ENCODE measurements at places on chromosomes 2 and 18.
A peak's percentile ranks its signal among the peaks of the same experiment; 100 is the strongest.

GRCh38 chr18:62521593-62521992 is 1.2 kb upstream of the ZCCHC2 start:
- no peak for DNase-seq

DNA sequence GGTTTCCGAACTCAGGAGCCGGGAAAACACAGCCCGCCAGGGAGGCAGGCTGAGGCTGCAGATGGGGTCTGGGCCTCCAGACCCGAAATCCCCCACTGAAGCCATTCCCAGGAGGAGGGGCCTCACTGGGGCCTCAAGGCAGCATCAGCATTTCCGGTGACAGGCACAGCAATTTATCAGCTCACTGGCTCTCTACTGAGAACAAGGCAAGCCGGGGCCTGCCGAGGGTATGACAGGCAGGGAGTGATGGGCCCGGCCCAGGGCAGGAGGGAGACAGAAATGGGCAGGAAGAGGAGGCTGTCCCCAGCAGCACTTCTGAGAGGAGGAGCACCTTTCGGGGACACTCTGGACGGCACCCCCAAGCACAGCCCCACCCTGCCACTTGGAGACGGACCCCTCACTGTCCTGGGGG is 12.5 kb downstream of the SDC1 start:
- DNase-seq = no peak

- DNase-seq = no peak
Observed at GRCh38 chr2:101617188-101617587, 80.3 kb upstream of the MAP4K4 start.

DNA sequence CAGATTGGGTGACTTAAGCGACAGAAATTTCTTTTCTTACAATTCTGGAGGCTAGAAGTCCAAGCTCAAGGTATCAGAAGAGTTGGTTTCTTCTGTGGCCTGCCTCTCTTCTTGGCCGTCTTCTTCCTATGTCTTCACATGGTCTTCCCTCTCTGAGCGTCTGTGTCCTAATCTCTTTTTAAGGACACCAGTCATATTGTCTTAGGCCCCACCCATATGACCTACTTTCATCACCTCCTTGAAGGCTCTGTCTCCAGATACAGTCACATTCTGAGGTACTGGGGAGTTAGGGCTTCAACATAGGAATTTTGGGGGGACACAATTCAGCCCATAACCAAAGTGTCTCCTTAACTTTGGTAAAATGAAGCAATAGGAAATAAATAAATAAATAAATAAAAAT is 110.9 kb upstream of the EPC2 start:
- no peak for DNase-seq

DNA sequence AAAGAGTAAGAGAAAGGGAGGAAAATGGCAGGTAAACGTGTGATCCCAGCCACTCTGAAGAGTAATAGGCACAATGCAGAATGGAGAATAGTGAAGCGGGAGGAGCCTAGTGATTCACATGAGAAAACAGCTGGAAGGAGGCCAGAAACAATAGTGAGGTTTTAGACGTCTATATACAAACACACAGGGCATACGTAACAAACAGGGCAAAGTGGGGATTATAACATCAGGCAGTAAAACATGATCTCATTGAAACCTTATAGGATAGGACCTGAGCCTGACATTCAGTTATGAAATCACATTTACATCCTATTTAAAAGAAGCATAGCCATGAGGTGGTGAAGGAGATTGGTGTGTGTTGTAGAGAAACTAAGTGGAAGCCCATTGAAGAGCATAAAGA is 33.0 kb upstream of the GATA6 start:
- DNase-seq = no peak

DNA sequence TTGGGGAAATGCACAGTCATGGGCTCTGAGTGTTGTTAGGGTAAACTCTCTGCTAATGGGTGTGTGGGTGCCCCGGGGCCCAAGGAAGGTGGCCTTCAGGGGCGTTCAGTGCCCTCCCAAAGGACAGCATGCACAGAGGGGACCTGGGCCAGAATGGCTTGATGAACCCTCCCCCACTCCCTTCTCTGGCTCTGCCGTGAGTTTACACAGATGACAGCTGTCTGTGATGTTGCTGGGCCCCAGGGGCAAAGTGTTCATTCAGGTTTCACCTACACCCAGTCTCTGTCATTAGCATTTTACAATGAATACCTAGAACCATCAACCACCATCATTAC is 3.2 kb downstream of the NPPC start:
- no peak for DNase-seq

DNA sequence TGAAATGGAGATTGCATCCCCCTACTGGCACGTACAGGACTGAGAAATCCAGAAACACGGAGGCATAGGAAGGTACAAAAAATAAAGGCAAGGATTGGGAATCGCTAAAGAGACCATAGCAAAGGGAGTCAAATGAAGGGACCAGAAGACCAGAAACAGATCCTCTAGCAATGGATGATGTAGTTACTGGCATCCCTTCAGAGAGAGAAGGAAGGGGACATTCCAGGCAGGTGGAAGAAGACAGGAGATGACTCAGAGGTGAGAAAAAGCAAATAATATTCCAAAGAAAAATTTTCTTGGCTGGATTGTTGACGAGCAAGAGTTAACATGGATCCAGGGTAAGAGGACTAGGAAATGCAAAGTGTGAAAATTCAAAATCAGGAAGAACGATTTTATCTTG is 78.4 kb upstream of the FZD7 start:
- no peak for DNase-seq

GRCh38 chr2:128492966-128493811 is 174.5 kb upstream of the HS6ST1 start:
- no peak for DNase-seq

DNA sequence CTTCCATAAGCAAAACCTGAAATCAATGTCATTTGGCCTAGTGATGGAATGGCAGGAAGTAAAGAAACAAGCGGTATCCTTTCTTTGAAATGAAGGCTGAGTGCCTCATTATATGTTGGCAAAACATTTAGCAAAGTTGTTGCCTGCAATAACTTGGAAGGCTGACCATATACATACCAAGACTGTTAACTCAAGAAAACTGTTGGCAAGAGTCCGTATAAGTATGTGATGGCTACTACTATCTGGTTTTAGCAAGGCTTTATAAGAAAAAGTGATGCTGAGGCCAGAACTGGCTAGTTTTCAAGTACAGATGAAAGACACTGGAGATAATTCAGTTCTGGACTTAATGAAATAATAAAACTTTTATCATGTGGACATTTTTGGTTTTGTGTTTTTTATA is 356.2 kb downstream of the ZNF521 start:
- DNase-seq = no peak

- DNase-seq = no peak
Observed at GRCh38 chr2:150644298-150645067, 157.0 kb upstream of the RND3 start.

DNA sequence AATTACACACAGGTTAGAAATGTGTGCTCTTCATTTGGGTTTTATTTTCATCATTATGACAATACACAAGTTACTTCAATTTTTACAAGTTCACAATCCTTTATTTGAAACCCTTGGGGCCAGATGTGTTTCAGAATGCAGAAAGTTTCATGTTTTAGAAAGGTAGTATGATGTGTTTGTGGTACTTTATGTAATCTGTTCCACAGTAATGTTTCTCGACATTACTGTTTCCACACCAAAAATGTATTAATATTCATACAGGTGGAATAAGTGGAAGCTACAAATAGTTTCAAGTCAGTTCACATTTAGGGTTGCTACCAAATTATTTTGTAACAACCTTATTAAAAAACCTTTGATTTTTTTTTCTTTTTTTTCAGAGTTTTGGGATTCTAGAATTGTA is 10.4 kb downstream of the UBE2E3 start:
- no peak for DNase-seq

DNA sequence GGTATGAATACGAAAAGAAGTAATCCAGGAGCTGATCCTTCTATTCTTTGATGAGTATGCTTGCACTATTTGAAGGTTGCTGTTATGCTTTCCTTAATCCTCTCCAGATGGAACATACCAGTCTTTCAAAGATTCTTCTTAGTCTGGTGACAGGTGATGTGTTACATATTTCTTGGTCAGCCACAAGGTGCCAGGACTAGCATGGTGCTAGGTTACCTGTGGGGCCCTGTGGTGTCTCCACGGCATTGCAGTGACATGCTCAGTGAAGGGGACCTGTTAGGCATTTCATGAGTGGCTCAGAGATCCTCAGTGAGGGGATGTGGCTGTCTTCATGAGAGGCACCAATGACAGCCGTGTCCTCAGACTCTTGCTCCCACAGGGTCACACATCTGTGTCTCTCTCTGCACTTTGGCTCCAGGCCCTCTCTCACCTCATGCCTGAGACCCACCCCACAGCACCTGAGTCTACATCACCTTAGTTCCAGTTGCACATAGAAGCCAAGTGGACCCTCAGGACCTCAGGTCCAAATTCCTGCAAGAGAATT is 13.1 kb upstream of the RAB31 start:
- no peak for DNase-seq

DNA sequence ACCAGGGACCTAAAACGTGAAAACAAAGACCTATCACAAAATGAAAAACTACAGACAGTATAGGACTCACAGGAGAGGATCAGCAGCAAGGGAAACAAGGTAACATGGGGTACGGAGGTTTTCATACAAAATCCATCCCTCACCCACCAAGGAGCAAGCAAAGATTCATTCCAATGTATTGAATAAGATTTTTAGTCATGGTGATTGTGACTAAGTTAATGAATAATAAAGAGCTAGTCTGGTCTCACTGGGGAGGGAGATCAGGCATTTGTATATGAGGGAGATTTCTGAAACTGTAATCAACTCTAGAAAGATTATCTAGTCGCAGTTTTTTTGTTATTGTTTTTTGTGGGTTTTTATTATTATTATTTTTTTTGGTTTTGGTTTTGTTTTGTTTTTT is 336.5 kb upstream of the MMADHC start:
- DNase-seq = no peak

- no peak for DNase-seq
Observed at GRCh38 chr2:108613261-108614042, 79.2 kb downstream of the LIMS1 start.

- peak; percentile 69 for DNase-seq
Observed at GRCh38 chr2:169824373-169825333, at the start of gene METTL5. Gene METTL5, minus strand, starts transcription at chr2:169824905. Its CDS starts 308 bp downstream, at chr2:169824597.

GRCh38 chr2:132477962-132478361 is 61.4 kb downstream of the GPR39 start:
- DNase-seq = no peak

GRCh38 chr2:13492262-13492661 is 775.5 kb downstream of the TRIB2 start:
- DNase-seq = no peak

DNA sequence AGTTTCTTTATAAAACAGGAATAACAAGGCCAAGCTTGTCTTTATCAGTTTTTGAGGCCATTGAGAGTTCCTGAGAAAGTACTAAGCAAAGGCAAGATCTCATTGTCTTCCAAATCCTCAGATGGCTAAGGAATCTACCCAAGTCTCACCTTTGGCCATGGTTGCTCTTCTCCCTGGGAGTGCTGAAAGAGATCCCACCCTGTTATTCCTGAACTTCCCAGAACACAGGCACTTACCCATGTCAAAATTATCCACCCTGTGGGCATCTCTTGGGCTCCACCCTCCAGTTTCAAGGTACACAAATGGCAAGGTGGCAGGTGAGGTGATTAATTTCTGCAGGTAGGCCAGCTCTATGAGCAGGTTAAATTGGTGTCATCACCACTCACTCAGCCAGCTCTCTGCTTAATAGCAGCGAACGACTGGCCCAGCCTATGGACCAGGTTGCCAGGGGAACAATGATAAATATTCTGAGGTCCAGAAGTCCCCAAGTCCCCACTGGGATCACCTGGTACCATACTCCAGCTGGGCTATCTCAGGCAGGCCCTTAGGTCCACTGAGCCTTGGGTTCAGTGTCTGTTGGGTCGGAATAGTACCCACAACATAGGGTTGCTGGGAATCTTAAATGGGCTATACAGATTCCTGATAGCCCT is 2.3 kb upstream of the SPRED2 start:
- no peak for DNase-seq

GRCh38 chr2:229363185-229363814 is 92.2 kb upstream of the PID1 start:
- no peak for DNase-seq

DNA sequence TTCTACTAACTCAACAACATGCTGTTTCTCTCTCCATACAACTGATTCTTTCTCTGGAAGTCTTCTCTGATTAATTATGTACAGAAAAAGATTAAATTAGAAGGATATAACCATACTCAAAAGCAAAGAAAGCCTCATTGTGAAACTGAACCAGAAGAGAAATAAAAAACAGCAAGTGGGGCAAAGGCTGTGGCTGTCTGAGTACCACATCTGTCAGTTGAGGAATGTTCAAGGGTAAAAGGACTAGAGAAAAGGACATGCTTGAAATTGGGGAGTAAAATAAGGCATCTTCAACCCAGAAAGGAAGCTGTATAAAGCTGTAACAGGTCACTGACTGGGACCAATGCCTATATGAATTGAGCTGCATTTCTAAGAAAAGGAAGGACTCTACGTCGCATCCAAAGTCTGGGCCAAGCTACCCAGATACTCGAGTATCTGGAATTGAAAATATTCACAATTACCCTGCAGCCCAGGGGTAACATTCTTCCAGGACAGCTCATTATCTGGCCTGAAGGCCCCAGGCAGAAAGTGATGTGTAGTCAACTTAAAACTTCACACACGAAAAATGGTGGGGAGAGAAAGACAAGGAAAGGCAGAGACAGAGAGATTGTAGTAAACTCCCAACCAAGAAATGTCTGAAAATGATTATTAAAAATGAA is 356.0 kb upstream of the GALNT5 start:
- no peak for DNase-seq

GRCh38 chr2:146037334-146037870 is 1517.5 kb upstream of the ZEB2 start:
- DNase-seq = no peak

GRCh38 chr18:74412116-74412880 is 44.8 kb downstream of the DIPK1C start:
- DNase-seq = no peak

DNA sequence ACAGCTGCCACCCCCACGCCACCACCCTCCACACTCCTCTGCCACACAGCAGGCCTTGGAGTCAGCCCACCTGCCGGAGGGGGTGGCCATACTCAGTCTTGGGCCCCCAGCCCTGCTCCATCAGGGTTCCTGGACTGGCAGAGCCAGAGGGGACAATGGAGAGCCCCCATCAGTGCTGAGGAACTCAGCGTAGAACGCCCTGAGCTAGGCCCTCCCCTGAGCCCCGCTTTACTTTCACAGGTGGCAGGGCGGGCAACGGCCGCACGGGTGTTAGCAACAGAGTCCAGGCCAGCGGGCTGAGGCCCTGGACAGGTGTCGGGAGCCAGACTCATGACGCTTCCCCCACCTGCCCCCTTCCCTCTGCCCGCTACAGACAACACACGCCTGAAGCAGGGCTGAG is 47.1 kb downstream of the FOSL2 start:
- no peak for DNase-seq

- DNase-seq = no peak
Observed at GRCh38 chr18:48956356-48956755, 5.6 kb upstream of the SMAD7 start.

GRCh38 chr2:172712251-172712650 is 23.4 kb upstream of the RAPGEF4 start:
- DNase-seq = no peak
